Osteocyte (in vitro differentiated cells): ENCODE measurements at places on chromosomes 6 and 20.

DNA sequence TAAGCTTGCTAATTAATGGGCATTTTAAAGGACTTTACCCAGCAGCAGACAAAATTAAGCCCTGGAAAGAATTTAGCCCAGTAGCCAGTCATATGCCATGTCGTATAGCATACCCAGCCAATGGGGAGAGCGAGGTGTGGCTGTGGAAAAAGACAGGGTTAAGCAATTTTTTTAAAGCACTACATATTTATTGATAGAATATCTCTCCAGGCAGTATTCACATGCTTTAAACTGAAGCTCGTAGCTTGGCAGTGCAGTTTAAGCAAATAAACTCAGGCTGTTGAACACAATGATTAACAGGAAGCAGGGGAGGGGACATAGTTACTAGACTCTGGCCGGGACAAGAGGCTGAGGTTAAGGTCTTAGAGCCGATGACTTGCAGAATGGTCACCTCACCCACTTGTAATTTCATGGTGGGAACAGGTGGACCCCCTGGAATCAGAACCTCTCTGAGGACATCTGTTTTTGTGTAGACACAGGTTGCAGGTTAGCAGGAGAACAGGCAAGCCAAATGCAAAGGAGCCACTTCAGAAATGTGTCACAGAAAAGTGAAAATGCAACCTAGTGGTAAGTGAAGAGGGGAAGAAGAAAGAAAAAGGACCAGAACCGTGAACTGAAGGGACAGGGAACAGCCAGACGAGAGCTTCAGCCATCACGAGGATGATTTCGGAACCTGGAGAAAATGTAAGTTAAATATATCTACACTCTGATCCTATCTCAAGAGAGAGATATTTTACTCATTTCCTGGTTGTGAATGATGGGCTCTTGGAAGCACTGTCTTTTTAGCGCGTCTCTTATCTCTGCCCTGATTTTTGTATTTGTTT lies 7.2 kb downstream of the GCNT2 start:
- DNase-seq, result no peak

DNA sequence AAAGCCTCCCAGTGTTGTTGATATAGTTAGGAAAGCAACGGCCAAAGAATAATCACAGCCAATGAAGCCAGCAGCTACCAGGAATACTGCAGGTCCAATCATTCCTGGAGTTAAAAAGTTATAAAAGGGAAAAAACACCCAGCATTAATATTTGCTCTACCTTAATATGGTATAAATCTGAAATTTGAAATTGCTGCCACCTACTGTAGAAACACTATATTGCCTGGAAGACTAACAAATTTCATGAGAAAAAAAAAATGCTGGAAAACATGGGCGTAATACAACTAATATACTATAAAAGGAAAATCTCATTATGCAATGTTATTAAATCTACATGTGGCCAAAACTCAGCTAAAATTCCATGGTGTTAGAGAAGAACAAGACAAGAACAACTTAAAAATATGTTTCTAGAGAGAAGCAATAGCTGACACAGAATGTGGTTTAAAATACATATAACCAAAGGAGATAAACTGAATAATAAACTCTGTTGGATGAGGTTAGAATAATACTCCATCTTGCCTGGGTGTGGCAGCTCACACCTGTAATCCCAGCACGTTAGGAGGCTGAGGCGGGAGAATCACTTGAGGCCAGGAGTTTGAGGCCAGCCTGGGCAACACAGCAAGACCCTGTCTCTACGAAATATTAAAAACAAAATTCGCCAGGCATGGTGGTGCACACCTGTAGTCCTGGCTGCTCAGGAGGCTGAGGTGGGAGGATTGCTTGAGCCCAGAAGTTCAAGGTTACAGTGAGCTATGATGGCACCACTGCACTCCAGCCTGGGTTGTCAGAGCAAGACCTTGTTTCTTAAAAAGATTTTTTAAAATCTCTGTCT lies 43.1 kb downstream of the SLC17A5 start:
- no peak for DNase-seq

- DNase-seq, result no peak
These were observed 157.7 kb upstream of the MMS22L start for GRCh38 chr6:97440590-97441176.

GRCh38 chr20:44800391-44801046 lies 9.8 kb downstream of the RIMS4 start:
- no peak for DNase-seq

DNA sequence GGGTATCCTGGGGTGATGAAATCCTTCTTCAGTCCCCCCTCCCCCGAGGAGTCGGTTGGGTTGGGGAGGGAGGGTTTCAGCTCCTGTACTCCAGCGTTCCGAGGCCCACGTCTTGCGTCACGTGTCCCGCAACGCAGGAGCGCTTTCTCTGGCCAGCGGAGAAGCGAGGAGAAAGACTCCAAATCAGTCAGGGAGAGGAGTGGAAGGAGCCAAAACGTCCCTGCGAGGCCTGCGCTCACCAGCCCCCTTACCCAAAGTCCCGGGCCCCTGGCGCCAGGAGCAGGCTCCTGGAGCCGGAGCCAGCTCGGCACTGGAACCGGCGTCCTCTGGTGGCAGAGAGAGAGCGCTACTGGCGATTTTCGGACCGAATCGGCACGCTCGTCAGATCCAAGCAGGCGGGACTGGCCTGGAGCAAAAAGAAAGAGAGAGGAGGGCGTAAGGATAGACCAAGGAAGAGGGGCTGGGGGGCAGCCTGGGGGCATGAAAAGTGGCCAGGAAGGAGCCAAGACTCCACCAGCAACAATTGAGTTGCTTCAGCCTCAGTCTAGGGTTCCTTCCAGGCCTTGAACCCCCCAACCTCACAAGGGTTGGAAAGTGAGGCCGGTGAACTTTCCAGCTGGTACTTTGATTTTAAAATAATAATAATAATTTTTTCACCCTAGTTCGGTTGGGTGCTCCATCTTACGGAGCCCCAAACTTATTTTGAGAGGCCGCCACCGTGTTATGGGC lies at the start of gene GNAS:
TSS of gene GNAS (plus strand) at position 174 of the 729 bp plus-strand sequence.
- DNase-seq, result no peak
